Left lobe of liver (tissue), 2 donors: ENCODE measurements at places on chromosomes 7 and 10.

DNA sequence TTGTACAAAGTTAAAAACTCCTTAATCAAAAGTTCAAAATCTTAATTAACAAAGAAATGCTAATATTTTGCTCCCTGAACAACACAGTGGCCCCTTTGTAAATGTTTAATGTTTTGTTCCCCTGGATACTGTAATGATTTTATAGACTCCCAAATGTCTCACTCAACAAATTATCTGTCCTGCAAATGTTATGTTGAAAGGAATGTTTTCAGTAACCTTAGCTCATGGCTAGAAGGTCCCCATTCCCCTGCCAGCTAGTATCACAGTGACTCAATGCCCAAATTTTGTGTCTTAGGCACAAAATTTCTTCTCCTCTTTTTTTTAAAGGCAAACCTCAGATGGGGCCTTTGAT, 298.9 kb downstream of the ELMO1 start:
- no peak for DNase-seq

DNA sequence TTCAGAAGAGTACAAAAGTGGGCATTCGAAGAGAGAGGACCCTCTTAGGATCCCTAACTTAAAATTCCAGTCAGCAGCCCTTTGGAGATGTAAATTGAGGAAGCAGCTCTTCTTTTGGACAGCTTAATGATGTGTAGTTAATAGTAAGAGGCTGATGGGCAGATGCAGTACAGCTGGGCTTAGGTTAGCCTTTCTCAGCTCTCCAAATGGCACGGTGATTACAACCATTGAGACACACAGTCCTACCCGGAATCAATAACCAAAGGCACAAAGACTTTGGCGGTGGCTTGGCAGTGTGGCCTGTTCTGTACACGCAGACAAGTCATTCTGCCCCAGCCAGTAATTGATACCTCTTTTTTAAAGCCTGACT, 26.8 kb downstream of the GAD2 start:
- DNase-seq = no peak

- DNase-seq = no peak
Measured at GRCh38 chr7:2460188-2460587, 16.0 kb downstream of the GRIFIN start.

- DNase-seq = no peak
Measured at GRCh38 chr10:62710182-62710581, 94.3 kb upstream of the ADO start.

- no peak for DNase-seq
Measured at GRCh38 chr7:148697256-148698006, 1.3 kb upstream of the CUL1 start.

DNA sequence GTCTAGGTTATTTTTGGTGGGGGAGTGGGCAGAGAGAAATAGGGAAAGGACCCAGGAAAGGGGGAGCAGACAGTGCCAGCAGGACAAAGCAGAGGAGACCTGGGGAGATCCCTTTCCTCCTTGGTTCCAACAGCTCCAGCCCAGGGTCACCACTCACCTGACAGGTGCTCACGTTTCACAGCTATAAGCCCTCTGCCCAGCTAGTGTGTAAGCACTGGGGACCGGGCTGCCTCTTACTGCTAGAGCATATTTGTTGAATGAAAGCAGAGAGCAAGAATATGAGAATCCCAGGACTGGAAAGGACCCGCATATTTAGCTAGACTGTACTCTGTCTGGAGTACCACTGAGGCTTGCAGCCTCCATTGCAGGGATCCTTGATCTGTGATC, 6.7 kb downstream of the ZCCHC24 start:
- no peak for DNase-seq

DNA sequence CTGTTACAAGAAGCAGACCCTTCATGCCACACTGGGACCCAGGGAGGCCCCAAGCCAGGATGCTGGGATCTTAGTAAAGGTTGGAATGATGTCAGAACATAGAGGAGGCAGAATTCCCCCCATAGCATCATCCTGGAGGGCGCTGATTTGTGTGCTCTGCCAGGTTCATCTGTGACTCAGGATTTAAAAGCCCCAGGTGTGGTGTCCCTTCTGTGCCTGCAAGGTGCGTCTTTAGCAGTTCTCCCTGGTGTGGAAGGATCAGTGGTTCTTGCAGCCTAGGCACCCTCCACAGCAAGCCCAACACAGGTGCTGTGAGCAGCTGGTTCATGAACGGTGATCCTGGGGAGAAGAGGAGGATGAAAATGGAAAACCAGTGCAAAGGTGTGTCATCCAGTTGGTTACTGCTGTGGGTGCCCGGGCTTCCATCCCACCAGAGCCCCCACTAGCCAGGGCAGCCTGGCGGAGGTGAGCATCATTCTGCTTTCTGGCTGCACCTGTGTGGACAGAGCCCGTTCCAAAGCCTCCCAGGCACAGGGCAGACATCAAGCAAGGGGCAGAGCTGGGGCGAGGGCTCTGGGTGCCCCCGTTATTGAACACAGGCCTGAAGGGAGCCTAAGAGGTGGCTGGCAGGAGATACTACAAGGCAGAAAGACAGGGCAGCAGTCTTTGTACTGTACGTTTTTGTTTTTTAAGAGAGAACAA, 49.5 kb downstream of the IKZF1 start:
- no peak for DNase-seq

GRCh38 chr7:135886345-135887132, 90.6 kb downstream of the MTPN start:
- DNase-seq = no peak

- DNase-seq = no peak
Measured at GRCh38 chr7:17307969-17308648, 9.7 kb downstream of the AHR start.

DNA sequence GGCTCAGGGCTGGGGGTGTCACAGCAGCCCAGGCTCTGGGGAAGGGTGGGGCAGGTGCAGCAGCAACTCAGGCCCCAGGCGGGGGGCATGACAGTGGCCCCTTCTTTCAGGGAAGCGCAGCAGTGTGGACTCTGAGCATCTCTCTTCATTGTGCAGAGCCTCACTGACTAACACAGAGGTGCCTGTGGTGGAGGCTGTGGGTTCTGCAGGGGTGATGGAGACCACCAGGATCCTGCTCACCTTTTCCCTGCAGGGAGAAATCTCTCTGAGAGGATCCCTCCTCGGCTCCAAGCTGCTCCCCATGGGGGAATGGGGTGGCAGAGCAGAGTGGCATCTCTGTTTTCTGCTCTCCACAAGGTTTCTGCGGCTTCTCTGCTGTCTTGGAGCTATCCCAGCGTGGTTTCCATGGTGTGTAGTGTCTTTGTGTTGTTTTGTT, 37.8 kb upstream of the SHH start:
- peak; percentile 14 for DNase-seq

DNA sequence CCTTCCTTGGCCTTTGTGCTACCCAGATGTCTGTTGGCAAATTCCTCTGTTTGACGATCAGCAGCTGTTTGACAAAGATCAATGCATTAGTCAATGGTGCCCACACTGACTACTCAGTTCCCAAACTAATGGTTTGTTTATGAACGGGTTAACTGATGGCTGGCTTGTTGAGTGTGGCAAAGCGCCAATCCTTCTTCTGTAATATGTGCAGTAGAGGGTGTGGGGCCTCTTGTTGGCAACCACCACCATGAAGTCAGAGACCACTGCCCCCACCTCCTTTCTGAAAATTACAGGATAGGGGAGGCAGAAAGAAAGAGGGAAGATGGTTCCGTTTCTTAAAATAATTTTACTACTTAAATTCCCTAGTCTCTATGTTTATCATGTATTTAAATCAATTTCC, 2.6 kb upstream of the PLCE1 start:
- DNase-seq = no peak

DNA sequence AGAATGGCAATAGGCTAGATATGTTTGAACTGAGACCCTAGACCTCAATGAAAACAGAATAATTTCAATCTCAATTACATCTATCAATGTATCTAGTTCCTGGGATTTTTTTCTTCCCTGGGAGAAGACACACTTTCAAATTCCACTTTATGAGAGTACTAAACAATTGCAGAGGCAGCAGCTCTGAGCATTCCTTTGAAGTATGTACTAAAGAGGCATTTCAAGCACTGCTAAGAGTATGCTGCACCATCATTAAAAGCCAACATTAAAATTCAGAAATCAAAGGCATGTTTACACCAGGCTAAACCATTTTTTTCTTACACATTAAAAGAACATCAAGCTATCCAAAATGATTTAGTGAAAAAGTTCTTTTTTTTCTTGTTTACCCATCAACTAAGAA, 297.9 kb upstream of the CACNA2D1 start:
- DNase-seq = no peak

DNA sequence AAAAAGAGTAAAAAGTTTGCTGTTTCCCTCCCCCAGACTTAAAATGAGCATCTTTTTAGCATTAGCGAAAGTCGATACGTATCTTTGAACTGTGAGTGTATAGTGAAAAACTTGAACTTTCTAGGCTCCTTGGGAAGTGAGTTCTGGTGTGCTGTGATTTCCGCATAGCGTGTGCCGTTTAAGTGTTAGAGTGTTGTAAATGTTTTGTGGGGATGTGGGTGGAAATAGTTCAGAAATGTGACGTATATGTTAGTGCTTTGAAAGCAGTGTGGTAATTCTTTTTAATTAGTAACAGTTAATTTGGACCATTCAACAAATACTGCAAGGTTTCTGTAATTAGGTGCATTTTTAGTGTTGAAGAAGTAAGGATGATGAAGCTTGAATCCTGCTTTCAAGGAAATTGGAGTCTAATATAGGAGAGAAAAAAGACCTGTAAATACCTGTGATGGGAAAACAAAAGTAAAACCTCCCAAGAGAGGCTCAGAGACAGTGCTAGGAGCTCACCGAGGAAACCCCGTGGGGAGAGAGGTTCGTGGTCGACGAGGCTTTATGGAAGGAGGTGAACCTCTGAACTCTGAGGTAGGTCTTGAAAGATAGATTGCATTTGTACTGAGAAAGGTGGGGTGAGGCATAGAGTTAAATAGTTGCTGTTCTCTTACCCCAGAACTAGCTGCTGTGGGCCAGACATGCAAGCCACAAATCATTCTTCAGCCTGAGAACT, 40.8 kb downstream of the RBM33 start:
- DNase-seq = no peak

DNA sequence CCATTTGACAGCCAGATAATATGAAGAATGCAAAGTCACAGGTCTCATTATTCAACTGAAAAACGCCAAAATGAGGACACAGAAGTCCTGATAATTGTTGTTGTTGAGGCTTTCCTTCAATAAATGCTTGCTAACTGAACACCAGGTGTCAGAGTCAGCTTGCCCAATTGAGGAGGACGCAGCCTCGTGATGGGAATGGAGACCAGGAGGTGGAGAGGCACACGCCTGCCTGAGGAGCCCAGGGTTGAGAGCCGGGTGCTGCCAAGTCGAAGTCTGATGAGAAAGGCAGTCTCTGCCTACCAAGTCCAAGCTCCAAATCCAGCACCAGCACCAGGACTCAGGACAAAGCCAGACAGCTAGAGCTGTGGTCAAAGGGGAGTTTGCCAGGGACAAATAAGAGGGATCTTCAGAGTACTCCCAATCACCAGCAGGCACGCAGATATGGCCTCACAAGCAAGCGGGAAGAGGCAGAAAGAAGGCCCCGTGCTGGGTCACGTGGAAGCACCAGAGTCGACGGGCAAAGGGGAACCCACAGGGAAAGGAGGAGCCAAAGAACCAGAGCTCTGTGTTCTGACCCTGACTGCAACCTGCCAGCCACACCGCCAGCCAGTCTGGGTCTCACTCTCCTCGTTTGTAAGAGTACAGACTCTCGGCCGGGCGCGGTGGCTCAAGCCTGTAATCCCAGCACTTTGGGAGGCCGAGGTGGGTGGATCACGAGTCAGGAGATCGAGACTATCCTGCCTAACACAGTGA, 47.6 kb downstream of the VOPP1 start:
- DNase-seq = no peak

DNA sequence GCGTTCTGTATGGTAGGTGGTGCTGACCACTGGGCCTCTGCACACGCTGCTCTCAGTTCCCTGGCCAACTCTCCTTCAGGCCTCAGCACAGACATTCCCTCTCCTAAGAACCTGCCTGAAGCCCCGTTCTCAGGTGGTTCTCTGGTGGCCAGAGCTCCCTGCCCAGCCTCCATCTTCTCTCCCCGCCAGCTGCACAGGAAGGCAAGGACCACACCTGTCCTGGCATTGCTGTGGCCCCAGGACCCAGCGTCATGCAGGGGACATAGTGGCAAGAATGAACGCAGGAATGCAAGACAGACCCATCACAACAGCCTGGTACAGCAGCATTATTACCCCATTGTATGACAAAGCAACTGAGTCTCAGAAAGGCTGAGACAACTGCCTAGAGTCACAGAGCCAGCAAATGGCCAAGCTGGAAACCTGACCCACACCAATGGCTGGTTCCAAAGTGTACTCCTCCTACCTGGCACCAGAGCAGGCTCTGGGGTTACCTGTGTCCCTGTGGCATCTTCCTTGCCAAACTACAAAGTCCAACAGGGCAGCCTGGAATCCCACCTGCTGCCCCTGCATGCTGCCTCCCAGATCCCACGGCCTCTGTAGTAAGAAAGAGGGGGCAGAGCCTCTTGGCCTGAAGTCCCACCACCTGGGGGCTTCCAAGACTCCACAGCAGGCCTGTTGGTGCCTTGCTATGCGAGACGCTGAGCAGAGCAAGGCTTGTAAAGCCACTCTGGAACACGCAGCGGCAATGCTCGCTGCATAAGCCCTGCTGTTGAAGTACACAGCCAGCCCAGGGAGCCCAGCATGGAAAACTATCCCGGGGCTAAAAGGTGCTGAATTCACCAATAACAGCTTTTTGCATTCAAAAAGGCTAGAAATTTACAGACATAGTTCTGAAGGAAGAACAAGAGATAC, 73.3 kb downstream of the CHST15 start:
- DNase-seq = no peak

DNA sequence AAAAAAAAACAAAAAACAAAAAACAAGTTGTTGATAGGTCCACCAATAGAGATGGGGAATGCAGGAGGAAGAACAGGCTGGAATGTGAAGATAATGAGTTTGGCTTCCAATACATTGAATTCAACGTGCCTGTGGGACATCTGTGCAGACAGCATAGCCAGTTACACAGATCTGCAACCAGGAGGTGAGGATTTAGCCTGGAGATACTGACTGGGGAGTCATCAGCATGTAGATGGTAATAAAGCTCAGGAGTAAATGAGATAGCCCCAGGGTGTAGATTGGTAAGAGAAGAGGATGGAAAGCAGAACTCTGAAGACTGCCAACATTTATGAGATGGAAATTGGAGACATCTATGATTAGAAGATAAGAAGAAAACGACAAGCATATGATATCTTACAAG, 4.7 kb upstream of the TRIM8 start:
- no peak for DNase-seq

DNA sequence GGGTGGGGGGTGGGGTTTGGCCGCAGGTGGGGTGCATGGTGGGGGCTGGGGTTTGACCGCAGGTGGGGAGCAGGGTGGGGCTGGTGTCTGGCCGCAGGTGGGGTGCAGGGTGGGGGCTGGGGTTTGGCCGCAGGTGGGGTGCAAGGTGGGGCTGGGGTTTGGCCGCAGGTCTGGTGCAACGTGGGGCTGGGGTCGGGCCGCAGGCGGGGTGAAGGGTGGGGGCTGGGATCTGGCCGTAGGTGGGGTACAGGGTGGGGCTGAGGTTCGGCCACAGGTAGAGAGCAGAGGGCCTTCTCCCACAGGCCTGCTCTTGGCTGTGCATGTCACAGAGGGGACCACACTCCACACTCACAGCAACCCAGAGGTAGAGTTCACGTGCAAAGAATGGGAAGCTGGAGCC, 586.6 kb downstream of the PTPRN2 start:
- no peak for DNase-seq
